ENCODE measurements at places on chromosomes 11 and 22.

DNA sequence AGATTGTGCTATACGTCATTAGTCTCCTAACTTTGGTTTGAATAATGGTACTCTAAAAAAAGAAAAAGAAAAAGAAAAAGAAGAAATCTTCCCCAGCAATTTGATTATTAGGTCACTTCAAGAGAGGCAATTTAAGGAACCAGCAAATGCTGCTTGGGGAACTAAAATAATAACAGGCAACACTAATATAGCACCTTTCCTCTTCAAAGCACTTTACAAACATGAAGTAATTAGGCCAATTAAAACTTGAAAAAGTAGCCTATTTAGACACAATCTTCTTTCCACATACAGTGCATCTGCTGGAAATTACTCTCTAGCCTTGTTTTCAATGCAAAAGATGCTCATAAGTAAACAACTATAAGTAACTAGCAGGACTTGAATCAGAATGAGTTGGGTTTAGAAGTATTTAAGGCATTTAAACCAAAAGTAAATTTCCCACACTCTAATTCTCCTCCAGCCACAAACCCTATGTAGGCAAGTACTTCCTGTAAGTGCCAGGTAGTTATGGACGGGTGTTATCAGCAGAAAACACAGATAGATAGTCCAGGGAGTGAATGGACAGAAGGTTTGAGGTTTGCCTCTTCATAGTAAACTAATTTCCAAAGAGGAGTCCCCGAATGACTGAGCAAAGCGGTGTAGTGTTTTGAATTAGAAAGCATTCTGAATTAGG lies 44.5 kb downstream of the LRRC4C start:
- DNase-seq, result no peak

DNA sequence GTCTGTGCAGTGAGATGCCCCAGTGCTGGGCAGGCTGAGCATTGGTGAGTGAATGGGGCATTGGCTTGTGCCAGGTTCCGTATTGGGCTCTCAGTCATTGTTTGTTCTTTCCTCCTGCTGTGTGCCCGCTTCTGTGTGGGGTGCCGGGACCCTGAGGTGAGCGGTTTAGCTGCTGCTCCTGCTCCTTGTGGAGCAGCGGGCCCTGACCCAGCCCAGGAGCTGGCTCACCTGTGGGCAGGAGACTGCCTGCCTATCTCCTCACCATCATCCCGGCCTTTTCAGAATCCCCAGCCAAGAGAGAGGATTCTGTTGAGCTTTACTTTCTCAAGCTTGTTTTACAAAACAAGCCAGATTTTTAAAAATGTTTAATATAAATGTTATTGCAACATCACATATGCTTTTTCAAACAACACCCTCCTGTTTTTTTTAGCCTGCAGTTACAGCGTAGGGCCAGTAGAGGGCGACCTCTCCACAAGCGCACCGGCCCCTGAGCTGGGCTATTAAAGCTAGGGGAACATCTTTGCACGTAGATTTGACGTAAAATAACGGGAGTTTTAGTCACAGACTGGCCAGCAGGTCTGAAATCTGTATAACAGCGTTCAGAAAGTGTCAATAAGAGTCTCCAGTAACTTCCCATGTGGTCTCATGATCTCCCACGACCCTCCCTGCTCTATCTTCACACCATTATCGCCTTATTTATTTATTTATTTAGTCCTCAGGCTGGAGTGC lies 25.1 kb upstream of the RELT start:
- peak; percentile 55 for DNase-seq

DNA sequence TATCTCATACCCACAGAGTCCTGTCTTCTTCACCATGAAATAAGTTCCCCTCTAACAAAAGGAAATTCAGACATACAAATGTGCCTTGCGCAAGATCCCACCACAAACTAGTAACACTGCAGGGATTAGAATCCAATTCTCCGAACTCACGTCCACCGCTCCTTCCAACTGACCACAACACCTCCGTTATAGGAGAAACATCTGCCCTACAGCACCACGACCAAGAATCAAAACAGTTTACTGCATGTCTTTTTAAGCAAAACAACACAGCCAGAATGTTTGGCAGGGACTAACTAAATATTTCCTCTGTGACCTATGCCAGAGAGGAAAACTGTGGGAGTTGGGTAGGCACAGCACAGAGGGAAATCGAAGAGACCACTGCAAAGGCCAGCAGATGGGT lies 72.7 kb upstream of the AKIP1 start:
- no peak for DNase-seq

GRCh38 chr11:96132437-96132836 lies 208.5 kb upstream of the MTMR2 start:
- no peak for DNase-seq

Measured in T-cell (primary cell).